ENCODE measurements at places on chromosomes 12 and 14. TPM values are rescaled to one million over a fixed set of nuclear protein-coding genes. Genes with fewer than 3 reads are reported as not detected.

Gene RAPGEF3
- polyA plus RNA-seq = 39.1 TPM

GRCh38 chr12:108104657-108105056 is 24.4 kb upstream of the WSCD2 start:
- no peak for DNase-seq

- peak; percentile 33 for DNase-seq
These were observed at the start of gene DYRK4 for GRCh38 chr12:4562034-4562657. TSS of gene DYRK4 (plus strand) at chr12:4562208. CDS start at chr12:4562246, 38 bp downstream.

- peak; percentile 45 for DNase-seq
These were observed 32.0 kb downstream of the PSEN1 start for GRCh38 chr14:73168274-73168673.

DNA sequence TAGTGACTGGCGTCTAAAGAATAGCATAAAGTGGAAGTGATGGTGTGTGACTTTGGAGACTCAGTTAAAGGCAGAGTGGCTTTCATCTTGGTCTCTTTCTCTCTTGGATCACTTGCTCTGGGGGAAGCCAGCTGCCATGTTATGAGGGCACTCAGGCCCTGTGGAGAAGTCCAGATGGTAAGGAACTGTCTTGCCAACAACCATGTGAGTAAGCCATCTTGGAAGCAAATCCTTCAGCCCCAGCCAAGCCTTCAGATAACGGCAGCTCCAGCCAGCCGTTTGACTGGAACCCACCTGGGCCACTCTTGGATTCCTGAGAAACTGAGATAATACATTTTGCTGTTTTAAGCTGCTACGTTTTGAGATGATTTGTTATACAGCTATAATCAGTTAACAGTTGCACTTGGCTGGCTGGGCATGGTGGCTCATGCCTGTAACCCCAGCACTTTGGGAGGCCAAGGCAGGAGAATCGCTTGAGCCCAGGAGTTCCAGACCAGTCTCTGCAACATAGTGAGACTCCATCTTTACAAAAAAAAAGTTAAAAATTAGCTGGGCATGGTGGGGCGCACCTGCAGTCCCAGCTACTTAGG is 7.7 kb upstream of the LRRC23 start:
- DNase-seq = no peak
